Stimulated activated CD8-positive, alpha-beta memory T cell treated with anti-CD3 and anti-CD28 coated beads, Interleukin-15, amount 100 ng/mL, for 1 hour (primary cell): ENCODE measurements at places on chromosomes 6 and 20.

- DNase-seq: no peak
These were observed 253.0 kb downstream of the QKI start for GRCh38 chr6:163667372-163668060.

GRCh38 chr20:33067806-33068205, 11.6 kb upstream of the BPIFB4 start:
- no peak for DNase-seq

GRCh38 chr6:28209753-28210535, 15.1 kb upstream of the ZSCAN9 start:
- no peak for DNase-seq

DNA sequence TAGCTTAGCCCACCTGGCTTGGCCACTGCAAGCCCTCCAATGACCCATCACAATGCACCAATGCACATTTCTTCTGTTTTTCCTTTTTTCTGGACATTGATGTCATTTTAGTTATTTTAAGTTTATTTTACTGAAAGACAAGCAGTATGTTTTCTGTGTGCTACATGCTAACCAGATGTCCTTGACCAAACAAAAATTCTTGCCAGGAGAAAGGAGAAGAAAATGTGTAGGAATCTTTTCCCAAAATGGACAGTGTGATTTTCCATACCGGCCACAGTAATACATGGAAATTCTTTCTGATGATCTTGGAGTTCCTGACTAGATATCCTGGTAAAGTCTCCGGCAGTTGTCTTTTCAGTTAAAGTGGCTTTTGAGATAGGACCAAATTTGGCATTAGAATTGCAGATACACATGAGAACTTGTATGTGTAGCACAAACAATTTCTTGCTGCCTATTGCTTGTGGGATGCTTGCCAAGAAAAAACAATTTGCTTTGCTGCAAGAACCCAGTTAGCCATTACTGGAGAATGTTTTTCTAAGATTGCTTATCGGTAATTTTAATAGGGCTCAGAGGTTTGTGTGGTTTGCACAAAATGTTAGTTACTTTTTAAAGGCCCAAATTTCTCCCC, 696.5 kb upstream of the CITED2 start:
- DNase-seq: no peak

- DNase-seq: no peak
These were observed 7.7 kb downstream of the HLA-B start for GRCh38 chr6:31349301-31349700.

DNA sequence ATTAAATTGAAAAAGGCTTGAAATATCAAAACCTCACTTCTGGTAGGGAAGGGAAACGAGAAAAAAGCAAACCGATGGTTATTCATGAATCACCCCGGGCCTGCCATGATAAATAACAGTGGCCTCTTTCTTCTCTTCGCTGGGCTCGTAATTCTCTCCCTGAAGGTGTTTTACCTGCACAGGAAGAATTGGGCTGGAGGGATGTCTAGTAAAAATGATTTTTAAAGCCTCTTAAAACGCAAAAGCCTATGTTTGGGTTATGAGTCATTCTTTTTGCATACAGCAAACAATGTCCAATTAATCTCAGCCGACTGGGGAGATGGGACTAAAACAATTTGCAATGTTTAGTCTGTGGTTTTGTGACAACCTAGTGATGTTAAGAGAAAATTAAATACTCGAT, 16.8 kb downstream of the LINC00237 start:
- no peak for DNase-seq

DNA sequence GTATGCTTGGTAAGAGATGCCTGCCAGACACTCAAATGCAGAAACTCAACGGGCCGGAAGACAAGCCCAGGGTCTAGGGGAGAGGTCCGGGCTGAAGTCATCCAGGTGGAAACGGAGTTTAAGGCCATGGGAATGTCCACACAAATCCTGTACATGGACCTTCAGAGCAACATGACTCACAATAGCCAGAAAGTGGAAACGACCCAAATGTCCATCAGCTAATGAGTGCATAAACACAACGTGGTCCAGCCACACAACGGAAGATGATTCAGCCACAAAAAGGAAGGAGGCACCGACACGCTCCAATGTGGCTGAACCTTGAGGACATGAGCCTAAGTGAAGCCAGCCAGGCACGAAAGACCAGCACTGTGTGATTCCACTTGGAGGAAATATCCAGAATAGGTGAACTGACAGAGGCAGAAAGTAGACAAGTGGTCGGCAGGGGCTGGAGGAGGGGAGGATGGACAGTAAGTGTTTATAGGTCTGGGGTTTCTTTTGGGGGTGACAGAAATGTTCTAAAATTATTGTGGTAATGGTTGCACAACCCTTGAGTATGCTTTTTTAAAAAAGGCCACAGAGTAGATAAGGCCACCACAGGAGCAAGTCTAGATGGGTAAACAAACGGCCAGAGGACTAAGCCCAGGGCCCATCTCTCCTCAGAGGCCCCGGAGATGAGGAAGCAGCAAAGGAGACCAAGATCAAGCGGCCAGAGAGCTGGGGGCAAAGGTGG, 105.6 kb downstream of the PREX1 start:
- no peak for DNase-seq

DNA sequence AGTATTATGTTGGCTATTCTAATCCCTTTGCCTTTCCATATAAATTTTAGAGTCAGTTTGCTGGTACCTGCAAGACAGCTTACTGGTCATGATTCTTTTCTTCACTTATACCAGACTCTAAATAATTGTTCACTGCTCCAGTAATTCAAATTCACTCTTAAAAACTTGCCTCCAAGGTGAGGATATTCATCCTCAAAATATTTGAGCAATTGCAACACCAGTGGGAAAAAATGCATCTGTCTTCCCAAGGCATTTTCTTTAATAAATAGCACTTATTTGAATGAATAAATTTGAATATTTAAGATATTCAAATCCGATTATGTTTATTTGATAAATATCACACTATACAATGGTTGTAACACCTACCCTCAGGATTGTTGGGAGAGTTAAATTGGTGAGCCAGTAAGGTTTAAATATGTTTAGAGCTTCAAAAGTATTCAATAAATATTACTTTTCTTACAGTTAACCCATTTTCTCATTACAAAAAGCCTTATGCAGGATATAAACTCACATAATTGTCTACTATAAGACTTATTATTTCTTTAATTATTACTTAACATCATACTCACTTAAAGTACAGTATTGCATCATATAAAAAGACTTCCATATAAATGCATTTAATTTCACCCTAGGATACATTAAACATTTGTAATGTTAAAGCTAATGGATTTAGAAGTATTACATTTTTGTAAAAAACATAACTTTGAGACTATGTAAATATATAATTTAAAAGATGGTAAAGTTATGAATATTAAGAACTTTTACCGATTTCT, 285.6 kb downstream of the SAMD5 start:
- DNase-seq: no peak

DNA sequence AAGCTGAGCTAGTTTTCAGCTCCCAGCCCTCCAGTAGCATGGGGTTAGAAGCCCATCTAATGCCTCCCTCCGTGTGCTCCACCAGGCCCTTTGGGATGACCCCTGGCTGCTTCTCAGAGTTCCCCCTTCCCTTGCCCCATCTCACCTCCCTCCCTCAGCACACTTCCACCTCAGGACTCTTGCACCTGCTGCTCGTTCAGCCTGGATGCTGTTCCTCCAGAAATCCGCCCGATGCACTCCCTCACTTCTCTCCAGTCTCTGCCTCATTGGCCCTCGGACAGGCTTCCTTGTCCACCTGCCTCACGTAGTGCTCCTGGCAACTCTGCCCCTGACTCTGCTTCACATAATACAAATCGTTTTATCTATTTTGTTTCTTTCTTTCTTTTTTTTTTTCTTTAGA, 26.8 kb downstream of the FGD2 start:
- no peak for DNase-seq

DNA sequence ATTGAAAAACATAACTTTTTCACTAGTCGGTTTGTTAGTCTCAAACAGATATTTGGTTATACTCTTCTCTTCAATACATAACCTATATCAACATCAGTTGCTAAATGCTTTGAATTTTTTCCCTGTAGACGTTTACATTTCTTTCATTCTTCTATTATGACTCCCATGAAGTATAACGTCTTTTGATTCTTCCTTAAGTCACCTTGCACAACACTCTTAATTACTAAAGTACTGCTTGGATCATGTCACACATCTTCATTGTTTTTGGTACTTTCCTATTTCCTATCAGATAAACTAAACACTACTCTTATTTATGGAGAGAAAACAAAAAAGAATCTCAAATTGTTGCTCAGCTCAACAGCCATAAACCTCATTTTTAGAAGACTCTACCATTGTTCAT, 23.0 kb upstream of the BMP5 start:
- DNase-seq: no peak

DNA sequence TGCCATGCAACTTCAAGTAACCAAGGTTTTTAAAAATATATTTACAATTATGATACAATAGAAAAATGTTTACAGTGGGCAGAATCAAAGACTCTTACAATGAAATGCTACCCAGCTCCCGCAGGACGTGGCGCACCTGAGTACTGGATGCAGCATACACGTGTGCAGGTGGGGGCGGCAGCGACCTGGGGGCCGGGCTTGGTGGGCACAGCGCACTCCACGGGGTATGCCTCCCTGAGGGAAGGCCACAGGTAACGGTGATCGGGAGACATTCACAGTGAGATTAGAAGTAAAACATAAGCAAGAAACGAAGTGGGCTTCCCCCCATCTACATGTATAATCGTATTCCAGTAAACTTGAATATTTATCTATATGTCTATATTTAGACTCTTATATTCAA, 54.2 kb downstream of the WDR27 start:
- no peak for DNase-seq

- DNase-seq: no peak
These were observed 18.6 kb downstream of the SNX14 start for GRCh38 chr6:85574932-85575598.

DNA sequence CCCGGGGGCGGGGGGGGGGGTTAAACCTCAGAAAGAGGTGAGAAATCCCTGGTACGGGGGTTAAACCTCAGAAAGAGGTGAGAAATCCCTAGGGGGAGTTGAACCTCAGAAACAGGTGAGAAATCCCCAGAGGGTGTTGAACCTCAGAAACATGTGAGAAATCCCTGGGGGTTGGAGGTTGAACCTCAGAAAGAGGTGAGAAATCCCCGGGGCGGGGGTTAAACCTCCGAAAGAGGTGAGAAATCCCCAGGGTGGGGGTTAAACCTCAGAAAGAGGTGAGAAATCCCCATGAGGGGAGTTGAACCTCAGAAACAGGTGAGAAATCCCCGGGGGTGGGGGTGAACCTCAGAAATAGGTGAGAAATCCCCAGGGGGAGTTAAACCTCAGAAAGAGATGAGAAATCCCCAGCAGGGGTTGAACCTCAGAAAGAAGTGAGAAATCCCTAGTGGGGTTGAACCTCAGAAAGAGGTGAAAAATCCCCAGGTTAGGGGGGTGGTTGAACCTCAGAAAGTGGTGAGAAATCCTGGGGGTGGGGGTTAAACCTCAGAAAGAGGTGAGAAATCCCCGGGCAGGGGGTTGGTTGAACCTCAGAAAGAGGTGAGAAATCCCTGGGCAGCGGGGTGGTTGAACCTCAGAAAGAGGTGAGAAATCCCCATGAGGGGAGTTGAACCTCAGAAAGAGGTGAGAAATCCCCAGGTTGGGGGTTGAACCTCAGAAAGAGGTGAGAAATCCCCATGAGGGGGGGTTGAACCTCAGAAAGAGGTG, 87.4 kb downstream of the PLG start:
- DNase-seq: no peak

- no peak for DNase-seq
These were observed 33.6 kb downstream of the TFAP2A start for GRCh38 chr6:10381133-10381829.

DNA sequence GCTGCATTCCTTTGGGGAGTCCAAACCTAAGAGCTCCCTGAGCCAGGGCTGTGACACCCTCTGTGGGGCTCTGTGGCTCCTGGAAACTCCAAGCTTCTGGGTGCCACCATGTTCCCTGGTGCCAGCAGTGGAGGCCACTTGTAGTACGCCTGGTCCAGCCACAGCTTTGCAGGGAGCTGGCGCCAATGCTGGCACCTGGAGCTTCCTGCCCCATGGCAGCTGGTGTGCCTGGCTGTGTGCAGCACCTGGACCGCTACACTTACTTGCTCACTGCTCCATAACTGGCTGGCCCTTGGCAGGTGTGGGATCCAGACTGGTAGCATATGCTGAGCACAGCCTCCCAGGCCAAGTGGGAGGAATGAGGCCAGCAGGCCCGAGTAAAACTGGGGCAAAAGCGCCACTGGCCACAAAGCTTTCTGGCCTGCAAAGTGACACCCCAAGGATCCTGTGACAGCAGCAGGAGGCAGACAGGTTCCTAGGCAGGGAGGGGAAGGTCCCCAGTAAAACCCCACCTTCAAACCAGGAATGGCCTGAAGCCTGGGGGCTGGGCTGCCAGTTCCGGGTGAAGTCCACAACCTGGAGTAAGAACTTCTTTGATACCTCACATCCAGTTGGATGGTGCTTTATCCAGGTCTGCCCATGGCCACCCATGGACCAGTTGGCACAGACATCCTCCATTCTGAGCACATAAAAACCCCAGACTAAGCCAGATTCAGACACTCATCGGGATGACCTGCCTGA, 461.0 kb downstream of the TBC1D32 start:
- no peak for DNase-seq

GRCh38 chr20:25750765-25751696, 54.4 kb upstream of the ZNF337 start:
- peak; percentile 24 for DNase-seq

DNA sequence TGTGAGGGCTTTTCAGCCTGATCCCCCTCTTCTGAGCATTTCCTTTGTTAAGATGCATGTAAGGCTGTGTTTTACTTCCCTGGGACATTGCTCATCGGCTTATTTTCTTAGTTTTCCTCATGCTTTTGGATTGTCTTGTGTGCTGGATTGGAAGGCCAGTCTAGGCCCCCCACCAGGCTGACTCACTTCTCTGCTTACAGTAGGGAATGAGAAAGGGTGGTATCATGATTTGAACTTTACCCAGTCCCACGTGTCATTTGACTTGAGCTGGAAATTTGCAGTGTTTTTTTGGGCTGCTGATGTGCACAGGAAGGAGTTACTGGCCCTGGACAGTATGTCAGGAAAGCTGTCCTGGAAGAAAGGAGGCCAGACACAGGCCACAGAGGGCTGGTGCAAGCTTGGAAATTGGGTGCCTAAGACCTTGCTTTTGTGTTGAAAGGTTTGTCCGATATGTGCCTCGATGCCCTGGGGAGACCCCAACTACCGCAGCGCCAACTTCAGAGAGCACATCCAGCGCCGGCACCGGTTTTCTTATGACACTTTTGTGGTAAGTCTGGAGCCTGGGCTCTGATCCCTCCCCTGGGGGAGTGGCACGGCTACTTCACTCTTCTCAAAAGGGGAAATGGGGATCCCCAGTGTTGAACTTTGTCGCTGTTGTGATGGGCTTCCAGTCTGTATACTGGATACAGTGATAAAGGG, 12.8 kb downstream of the RNF114 start:
- DNase-seq: no peak

DNA sequence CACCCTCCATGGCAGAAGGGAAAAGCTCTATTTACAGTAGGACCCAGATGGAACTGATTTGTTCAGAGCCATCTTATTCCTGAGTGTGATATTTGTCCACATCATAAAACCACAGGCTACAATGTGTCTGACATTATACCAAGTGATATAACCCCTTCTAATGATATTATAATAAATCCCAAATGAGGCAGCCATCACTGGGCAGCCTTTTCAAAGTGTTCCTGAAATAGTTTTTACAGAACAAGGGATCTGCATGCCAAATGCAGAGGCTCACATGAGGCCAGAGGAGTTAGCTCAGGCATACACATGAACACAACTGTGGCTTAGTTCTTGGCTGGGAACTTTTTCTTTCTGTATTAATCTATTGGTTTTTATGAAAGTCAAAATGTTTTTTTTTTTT, 207.7 kb downstream of the MAFB start:
- DNase-seq: no peak
